ENCODE measurements at places on chromosomes 2 and 18.

DNA sequence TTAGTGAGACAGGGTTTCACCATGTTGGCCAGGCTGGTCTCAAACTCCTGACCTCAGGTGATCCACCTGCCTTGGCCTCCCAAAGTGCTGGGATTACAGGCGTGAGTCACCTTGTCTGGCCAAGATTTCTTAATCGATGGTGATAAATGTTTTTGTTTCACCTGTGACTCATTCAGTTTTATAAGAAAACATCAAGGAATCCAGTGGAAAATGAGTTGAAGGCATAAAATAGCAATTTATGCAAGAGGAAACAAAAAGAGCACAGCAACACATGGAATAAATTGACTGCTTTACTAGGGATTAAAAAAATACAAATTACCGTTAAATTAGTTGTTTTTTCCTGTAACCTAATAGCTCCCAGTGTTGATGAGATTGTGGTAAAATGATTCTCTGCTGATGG lies 80.2 kb downstream of the CDK15 start:
- DNase-seq: no peak

DNA sequence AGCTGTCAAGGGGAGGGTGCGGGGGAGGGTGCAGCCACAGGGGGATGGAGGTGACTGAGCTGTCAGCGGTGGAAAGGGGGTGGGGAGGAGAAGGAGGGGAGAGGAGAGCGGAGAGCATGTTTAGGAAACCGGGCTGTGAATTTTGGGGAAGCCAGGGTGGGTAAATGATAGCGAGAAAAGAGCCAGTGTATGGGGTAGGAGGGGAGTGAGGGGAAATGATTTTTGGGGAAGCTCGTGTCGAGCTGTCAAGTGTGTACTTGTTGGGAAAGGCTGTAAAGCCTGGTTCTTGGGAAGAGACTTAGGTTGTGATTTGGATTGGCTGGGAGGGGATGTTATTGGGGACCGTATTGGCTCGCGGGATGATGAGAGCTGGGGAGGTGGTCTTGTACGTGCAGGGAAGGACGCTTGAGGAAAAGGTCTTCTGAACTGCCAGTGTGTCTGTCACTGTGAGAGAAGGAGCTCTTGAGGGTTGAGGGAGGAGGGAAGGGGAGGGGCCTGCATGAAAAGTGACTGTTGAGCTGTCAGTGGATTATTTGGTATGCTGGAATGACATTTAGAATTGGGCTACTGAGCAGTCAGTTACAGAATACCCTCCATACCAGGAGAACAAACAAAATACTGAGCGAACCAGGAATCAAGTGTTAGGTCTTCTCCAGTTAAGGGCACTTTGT lies 1.0 kb downstream of the UBR3 start:
- peak; percentile 54 for DNase-seq

DNA sequence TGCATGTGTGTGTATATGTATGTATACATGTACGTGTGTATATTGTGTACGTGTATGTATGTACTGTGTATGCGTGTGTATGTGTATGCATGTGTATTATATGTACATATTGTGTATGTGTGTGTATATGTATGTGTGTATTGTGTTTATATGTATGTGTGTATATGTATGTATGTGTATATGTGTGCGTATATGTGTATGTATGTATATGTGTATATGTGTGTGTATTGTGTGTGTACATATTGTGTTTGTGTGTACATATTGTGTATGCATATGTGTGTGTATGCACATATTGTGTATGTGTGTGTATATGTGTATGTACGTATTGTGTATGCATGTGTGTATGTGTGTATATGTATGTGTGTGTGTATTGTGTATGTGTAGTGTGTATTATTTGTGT lies 15.6 kb upstream of the NEU4 start:
- no peak for DNase-seq

DNA sequence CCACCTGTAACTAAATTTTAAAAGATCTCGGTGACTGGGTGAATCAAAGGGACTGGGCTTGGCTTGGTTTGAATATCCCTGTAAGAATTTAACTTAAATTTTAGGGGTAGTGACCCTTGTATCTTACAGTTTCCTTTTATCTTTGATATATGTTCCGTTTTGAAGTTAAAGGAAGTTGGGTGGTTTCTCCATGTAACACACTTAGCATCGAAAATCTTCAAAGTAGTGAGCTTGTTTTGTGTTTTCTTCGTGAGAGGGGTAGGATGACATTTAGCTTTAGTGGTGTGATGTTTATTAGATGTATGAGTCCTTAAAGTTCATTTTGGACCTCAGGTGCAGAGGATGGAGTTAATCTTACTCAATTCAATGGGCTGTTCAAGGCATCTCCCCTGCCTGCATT lies 1.6 kb downstream of the WDR7 start:
- DNase-seq: no peak

DNA sequence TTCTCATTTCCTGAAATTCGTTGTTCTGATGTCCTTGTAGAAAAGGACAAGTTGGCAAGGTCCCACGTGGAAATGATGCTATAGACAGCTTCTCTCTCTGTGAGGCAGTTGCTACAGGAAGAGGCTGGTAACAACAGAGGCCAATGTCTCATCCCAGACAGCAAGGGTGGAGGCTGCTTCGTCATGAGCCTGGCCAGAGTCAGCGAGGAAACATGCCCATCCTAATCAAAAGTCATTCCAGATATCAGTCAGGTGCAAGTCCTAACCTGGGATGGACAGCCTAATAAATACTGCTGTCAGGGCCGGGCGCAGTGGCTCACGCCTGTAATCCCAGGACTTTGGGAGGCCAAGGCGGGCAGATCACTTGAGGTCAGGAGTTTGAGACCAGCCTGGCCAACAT lies 6.4 kb upstream of the SMAD7 start:
- no peak for DNase-seq

GRCh38 chr2:39469807-39470206 lies 32.7 kb upstream of the MAP4K3 start:
- peak; percentile 69 for DNase-seq

DNA sequence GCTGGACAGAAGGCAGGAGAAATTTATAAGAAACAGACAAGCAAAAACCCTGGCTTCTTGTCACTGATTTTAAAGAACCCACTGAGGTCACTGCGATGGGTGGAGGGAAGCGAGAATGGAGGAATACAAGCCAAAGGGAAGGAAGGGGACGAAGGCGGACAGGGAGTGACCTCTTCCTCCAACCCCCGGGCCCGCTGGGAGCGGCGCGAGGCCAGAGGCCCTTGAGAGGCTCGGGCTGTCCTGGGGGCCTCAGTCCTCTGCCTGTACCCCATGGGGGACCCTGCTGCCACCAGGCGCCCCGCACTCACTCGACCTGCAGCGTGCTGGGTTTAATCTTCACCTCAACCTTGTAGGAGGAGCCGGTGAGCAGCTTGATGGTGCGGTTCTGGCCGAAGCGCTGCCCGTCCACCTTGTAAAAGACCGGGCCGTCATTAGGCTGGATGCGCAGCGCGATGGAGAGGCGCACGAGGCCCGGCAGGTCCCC lies 793 bp downstream of the CNRIP1 start:
- DNase-seq: no peak

- DNase-seq: peak; percentile 74
Measured at GRCh38 chr2:226791056-226791486, 8.5 kb downstream of the IRS1 start.

DNA sequence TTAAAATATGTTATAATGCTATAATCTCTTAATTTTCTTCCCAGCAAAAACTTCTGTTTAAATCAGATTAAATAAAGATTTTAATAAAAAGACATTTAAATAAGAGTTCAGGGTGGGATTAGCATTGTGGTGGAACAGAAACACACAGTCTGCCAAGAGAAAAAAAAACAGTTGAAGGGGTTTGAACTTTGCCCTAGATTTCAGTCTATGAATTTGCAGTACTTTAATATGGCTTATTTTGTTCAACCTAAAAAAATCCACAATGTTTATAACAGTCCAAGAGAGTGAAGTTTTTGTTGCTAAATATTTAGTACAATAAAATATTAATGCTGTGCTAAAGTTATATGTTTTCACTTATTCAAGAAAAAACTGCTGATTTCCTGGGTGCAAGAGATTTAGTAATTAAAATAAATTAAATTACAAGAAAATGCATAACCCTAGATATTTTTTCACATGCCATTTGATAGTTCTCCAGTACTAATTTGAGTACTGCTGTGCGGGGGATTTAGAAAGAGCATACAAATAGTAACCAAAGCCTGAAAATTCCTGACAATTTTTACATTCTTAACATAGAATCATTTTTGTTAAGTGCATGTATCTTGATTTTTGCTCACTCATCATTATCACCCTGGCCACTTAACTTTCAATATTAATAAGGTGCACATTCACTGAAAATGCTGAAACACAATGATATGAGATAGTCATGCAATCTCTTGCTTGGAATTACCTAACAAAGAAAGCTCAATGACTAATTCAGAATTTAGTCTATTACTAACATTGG lies 52.6 kb downstream of the SLC40A1 start:
- no peak for DNase-seq

DNA sequence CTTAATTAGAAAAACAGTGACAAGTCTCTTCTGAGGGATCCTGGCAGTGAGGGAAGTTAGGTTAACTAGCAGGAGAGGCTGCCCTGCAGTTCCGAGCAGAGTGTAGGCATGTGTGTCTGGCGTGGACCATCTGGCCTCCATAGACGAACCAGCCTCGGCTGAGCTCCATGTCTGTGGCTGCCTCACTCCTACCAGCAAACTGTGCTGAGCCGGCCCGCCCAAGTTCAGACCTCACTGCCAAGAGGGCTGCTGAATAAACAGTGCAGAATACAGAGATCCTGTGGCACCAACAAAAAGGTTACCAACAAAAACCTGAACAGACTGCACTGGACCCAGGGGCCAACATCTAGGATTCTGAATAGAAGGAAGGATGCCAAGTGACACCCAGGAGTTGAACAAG lies 27.3 kb downstream of the INO80C start:
- DNase-seq: no peak

DNA sequence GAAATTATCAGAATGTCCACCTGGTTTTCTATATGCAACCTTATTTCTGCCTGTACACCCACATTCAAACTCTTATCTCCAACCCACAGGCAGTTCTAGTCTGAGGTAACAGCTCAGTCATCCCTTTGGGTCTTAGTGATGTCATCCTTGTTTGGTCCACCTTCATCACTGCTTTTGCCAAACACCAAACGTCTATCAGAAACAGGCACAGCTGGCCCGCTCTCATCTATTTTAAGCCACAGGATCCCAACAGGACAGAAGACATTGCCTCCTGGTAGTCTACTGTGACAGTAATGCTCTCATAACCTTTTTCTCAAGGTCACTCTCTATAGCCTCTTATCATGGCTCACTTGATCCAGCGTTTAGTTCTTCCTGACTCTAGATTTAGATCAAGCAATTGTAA lies 99.0 kb upstream of the CHAC2 start:
- DNase-seq: no peak

- no peak for DNase-seq
Measured at GRCh38 chr18:48884771-48885170, 66.0 kb downstream of the SMAD7 start.

DNA sequence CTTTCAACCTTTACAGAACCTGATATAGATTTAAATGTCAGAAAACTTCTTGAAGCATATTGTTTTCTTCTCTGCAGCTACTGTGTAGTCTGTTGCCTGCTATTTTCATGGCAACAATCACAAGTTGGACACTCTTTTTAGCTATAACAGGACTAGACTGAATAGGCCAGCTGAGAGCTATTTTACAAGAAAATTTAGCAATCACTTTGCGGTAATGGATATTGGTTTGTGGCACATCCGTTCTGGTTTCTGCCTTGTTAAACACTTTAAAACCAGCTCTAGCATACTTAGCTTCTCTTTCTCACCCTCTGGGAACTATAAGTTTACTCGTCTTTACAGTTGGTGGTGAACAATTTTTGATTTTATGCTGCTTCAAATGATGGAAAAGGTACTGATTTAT lies 125.7 kb downstream of the MAP2 start:
- no peak for DNase-seq

DNA sequence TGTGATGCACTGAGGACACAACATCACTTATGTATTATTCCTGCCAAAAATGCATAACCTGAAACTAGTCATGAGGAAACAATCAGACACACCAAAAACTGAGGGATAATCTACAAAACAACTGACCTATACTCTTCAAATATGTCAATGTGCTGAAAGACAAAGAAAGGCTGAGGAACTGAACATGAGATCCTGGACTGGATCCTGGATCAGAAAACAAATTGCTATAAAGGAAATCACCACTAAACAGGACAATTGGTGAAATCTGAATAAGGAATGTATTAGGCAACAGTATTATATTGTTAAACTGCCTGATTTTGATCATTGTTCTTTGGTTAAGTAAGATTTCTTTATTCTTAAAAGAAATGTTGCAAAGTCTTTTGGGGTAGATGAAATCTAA lies 28.8 kb downstream of the CUL3 start:
- no peak for DNase-seq

- no peak for DNase-seq
Measured at GRCh38 chr2:50346629-50347357, 685.1 kb downstream of the NRXN1 start.

DNA sequence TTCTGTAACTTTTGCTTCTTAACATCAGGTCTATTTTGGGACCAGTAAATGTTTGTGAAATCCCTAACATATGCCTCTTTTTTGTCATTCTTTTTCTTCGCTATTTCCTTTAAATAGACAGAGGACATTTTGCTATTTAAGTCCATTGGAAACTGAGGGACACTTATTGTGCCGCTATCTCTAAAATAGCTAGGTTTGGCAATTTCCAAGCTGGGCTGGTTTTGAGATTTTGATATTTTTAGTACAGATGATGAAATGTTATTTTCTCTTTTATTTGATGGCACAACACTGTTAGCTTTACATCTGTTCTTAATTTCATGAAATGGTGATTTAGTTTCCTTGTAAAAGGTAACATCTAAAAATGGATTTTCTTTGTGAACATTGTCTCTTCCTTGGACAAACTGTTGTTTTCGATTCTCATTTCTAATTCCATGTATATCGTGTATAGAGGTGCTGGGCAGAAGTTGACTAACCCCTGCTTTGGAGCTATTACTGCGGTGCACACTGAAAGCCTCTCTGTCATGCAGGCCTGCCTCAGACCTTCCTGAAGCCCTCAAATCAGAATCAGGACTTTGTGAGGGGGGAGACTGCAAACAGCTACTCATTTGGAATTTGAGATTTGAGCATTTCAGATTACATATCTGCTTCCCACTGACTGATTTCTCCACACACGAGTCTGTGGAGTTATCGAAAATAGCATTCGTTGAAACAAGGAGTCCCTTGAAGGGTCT lies 594 bp downstream of the RAD51AP2 start:
- DNase-seq: no peak

- DNase-seq: no peak
Measured at GRCh38 chr2:187338679-187339121, 109.4 kb downstream of the CALCRL start.

DNA sequence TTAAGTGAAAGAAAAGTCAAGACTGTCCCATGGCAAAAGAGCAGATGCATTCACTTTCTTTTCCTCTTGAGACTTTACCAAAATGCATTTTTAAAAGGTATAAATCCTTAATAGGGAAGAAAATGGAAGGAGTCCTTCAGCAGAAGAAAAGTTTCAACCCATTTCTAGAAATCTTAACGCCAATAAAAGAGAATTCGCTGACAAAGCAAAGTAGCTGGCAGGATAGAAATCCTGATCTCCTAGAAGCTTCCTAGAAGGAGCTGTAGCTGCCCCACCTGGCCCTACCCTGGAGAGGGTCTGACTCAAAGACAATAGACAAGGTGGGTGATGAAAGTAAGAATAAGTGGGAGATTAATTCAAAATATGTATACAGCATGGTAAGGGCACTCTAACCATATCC lies 144.9 kb upstream of the PKDCC start:
- DNase-seq: no peak

All from germinal center (tissue), 1 donor.